ENCODE measurements at places on chromosomes 16 and 17. TPM values are rescaled to one million over a fixed set of nuclear protein-coding genes. Genes with fewer than 3 reads are reported as not detected.

The TM4SF5 gene
- total RNA-seq, result not detected

The KRTAP9-8 gene
- total RNA-seq, result not detected

- no peak for DNase-seq
Measured at GRCh38 chr16:68126395-68126794, 41.2 kb downstream of the NFATC3 start.

DNA sequence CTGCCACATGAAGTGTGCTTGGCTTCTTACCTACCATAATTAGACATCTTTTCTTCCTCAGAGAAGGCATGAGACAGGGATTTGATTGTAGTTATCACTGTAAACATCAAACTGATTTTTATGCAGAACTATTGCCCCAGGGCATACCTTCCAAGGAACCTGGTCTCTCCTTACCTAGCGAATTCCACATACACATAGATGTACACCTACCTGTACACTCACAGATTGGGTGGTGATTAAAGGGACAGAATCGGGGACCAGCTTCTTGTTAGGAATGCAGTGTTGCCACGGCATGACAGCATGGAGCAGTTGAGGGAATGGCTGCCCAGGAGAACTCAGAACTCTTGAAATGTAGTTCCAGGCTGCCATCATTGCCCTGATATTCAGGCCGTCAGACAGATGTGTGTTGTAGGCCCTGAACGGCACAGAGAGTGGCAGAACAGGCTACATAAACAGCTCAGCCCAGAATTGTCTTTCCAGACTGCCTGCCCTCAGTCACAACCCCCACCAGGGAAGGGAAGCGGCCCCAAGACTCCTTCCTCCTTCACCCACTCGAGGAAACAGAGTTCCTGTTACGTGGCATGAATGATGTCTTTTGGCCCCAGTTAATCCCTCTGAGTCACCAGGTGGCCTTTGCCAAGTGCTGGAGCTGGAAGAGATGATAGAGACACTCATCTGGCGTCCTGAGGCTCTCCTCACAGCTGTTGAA lies 17.8 kb upstream of the NAGLU start:
- DNase-seq, result no peak

DNA sequence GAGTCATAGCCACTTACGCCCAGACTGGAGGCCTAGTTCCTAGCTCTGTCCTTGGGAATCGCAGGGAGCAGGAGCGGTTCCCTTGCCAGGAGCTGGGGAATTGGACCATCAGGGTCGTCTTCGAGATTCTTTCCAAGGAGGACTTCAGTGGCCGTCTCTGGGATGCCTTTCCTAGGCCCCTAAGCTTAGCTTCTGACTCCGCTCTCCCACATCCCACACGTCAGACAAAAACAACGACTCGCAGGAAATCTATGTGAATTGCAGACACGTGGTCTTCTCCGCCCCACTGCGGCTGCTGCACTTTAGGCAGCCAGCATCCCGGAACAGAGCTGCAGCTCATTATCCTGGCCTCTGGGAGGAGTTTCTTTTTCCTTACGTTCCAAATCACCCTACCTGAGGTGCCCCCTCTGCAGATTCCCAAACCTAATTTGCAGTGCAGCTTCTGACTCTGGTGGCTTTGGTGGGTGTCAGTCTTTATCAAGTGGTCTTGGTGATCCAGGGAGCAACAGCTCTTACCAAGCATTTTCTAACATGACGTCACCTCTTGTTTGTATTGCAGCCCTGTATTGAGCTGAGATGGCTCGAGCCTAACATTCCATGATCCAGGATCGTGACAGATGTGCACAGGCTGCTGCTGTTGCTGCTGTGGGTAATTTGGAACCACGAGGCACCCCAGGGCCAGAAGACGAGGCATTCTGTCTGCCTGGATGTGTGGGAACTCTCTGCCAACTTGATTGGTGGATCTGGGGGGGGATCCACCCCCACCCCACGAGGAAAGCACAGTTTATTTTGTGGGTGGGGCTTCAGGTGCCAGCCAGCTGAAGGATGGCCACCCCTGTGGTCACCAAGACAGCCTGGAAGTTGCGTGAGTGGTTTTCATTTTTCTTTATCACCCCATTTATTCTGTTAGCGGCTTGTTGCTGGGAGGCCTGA lies 1.1 kb downstream of the KATNB1 start:
- DNase-seq, result peak; percentile 67

Data from SK-MEL-5 (cell line).